Activated CD8-positive, alpha-beta T cell treated with anti-CD3 and anti-CD28 coated beads, Interleukin-2, amount 10 ng/mL, durations not matched to agents 7 days and 5 days (primary cell): ENCODE measurements at places on chromosomes 3 and 15. TPM values are rescaled to one million over a fixed set of nuclear protein-coding genes. Genes with fewer than 3 reads are reported as not detected.

GATM gene
- 1.5 TPM for total RNA-seq

IFT122 gene
- total RNA-seq: 22.3 TPM

KBTBD13 gene
- total RNA-seq: not detected

SPINK8 gene
- total RNA-seq: not detected

KCNAB1 gene
- not detected for total RNA-seq

ZIC1 gene
- not detected for total RNA-seq

C2CD4B gene
- total RNA-seq: not detected

RLBP1 gene
- not detected for total RNA-seq

CAPN7 gene
- 28.3 TPM for total RNA-seq

TCF12 gene
- 63.4 TPM for total RNA-seq

PLSCR5 gene
- total RNA-seq: not detected

CCDC54 gene
- total RNA-seq: not detected

GNAT1 gene
- not detected for total RNA-seq

TERC gene
- total RNA-seq: 10.8 TPM

TM4SF18 gene
- total RNA-seq: not detected

CCK gene
- not detected for total RNA-seq

EIF1B gene
- 33.2 TPM for total RNA-seq

LINGO1 gene
- total RNA-seq: not detected

INKA1 gene
- 1.3 TPM for total RNA-seq

CASR gene
- total RNA-seq: not detected

GOLGA6A gene
- not detected for total RNA-seq

ITGB5 gene
- not detected for total RNA-seq

CCR3 gene
- total RNA-seq: 0.37 TPM

FGF12 gene
- total RNA-seq: not detected

RETNLB gene
- not detected for total RNA-seq

SI gene
- not detected for total RNA-seq

NR1I2 gene
- total RNA-seq: 0.10 TPM

TIMP4 gene
- not detected for total RNA-seq

HDC gene
- 0.13 TPM for total RNA-seq

GOLGA8T gene
- 1.3 TPM for total RNA-seq

LRRK1 gene
- total RNA-seq: 0.57 TPM

FAM81A gene
- 4.7 TPM for total RNA-seq

HDAC11 gene
- total RNA-seq: 0.99 TPM

ATP10A gene
- 58.9 TPM for total RNA-seq

PLIN1 gene
- total RNA-seq: not detected

RASGRP1 gene
- 161 TPM for total RNA-seq

RPSA gene
- 1,730 TPM for total RNA-seq

BCHE gene
- not detected for total RNA-seq

GRIP2 gene
- not detected for total RNA-seq

SLC7A14 gene
- total RNA-seq: not detected

C3orf85 gene
- total RNA-seq: not detected

C3orf80 gene
- not detected for total RNA-seq

FSTL1 gene
- 0.37 TPM for total RNA-seq

TEX55 gene
- total RNA-seq: not detected

PDE12 gene
- total RNA-seq: 27.8 TPM

ACP3 gene
- not detected for total RNA-seq

SST gene
- total RNA-seq: not detected
